Activated naive CD4-positive, alpha-beta T cell treated with anti-CD3 and anti-CD28 coated beads, Interleukin-2, amount 50 U/mL, for 16 hours (primary cell): ENCODE measurements at places on chromosomes 6 and 20.

DNA sequence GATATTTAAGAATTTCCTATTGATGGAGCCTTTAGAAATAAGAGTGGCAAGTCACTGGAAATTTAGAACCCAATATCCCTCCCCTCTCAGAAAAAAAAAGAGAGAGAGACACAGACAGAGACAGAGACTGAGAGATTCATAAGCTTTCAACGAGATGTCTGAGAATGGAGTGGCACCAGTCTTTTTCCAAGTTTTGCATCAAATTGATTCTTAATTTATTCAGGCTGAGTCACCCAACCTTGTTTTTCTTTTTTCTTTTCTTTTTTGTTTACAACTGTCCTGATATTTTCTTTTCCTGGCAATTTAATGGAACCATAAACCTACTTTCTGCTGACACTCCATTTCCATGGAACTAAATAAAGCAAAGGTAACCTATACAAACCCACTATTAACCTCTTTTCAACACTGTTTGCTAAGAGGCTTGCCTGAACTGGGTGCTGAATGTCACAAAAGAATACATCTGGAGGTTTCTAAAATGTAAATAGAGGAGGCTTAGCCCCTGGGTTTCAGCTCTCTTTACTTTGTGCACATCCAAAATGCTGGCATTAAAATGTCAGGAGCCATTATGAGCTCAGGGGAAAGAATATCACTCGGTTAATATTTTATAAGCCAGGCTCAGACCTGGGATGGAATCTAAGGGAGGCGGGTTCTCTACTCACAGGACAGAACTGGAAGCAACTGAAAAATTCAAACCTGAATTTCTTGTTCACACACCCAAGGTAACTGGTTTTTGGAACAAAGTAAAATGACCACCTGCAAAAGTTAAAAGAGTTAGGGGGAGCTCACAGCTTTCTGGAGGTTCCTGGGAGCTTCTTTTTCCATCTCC, 100.8 kb downstream of the BFSP1 start:
- no peak for DNase-seq

GRCh38 chr20:41095110-41095969, 42.0 kb upstream of the PLCG1 start:
- peak; percentile 52 for DNase-seq

GRCh38 chr20:57369596-57369995, 18.5 kb downstream of the RAE1 start:
- no peak for DNase-seq

DNA sequence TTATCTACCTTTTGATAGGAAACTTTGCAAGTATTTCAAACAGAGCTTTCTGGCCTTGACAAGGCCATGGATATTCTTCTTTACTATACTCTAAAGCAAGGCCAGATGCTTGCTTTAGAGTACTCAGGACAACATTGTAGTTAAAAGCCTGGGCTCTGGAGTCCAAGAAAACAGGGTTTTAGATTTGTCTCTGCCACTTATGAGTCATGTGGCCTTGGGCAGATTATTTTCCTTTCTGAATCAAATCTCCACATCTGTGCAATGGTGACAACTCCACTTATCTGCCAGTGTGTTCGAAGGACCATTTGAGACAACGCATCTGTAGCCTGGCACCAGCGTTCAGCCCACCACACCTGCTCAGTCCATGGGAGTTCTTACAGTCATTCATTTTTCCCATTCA, 265.9 kb upstream of the RIN2 start:
- no peak for DNase-seq

- DNase-seq, result peak; percentile 49
Measured at GRCh38 chr6:8983202-8983688, 547.9 kb upstream of the SLC35B3 start.

- no peak for DNase-seq
Measured at GRCh38 chr6:79330704-79331103, 96.2 kb upstream of the HMGN3 start.

- no peak for DNase-seq
Measured at GRCh38 chr6:150025201-150025917, at the start of gene RAET1L. Gene RAET1L, minus strand, starts transcription at chr6:150025532. Its CDS starts 61 bp downstream, at chr6:150025471.

DNA sequence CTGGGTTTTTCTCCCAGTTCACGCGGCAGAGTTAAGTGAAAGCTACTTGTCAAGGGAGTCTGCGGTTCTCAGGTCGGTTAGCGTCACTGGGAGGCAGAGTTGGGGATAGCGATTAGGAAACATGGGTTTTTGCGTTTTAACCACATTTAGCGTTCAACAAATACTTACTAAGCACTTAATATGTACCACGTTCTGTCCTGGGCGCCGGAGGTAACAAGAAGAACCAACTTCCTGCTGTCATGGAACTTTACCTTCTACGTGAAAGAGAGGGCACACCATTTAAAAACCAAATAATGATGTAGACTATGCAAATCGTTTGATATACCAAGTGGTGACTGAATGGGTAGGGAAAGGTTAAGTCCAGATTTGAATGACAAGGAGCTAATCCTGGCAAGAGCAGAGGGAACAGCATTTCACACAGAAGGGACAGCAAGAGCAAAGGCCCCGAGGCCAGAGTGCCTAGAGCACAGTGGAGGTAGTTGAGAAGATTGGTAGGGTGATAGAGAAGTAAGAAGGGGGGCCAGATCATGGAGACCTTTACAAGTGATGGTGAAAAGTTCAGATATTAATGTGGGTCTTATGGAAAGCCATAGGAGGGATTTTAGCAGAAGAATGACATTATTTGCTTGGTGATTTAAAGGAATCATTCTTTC, 744 bp downstream of the RIOK1 start:
- no peak for DNase-seq

DNA sequence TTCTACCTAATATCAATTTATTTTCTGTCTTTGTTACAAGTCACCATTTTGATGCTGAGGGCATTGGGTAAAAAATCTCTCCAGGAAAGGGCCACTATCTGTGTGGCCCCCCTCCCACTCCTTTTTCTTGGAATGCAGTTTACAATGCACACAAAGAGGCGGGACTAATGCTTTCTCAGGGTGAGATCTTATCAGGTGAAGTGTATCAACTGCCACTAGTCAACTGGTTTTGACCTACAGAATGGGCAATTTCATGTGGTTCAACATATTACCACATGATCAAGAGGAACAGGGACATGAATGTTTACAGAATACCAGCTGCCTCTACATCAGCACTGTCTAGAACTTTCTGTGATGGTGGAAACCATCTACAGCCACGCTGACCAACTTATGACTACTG, 3.7 kb downstream of the RRBP1 start:
- DNase-seq, result no peak

GRCh38 chr6:162385980-162386379, 341.6 kb downstream of the PRKN start:
- DNase-seq, result no peak

DNA sequence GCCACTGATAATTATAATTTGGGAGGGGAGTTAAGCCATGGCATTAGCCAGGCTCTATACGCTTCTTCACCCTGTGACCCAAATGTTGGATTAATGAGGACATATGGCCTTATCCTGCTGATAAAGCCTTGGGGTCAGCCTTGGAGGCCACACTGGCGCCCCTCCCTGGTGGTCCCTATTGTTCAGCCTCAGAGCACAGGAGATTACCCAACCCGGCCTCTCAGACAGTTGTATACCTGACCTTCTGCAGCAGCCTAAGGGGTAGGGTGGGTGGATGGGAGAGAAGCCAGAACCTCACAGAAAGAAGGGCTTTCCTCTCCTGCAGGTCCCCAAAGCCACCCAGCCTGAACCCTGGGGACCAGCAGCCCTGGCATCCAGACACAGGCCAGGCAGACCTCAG, 76.8 kb downstream of the LINC00237 start:
- DNase-seq, result no peak

- DNase-seq, result no peak
Measured at GRCh38 chr6:56328728-56329090, 81.3 kb upstream of the COL21A1 start.

GRCh38 chr6:166575205-166575604, 11.3 kb downstream of the RAMACL start:
- DNase-seq, result no peak

DNA sequence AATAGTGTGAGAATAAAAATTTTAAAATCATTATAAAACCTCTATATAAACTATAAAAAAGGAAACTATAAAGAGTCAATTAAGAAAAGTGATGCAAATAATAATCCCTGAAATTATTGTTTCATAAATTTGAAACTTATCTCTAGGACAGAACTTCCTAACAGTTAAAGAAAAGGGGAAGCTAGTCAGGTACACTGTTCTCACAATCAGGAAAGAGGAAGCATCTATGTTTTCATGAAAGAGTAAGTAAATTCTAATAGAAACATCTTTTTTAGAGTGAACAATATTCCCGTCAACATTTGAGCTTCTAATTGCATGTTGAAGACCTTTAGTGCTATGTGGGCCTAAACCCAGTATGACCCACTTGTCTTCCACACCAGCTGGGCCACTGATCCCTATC, 1.2 kb upstream of the ADGRF1 start:
- DNase-seq, result no peak

- DNase-seq, result no peak
Measured at GRCh38 chr6:63546236-63546635, 26.0 kb upstream of the LOC128125822 start.

- DNase-seq, result no peak
Measured at GRCh38 chr20:3932681-3933080, 43.5 kb downstream of the PANK2 start.

DNA sequence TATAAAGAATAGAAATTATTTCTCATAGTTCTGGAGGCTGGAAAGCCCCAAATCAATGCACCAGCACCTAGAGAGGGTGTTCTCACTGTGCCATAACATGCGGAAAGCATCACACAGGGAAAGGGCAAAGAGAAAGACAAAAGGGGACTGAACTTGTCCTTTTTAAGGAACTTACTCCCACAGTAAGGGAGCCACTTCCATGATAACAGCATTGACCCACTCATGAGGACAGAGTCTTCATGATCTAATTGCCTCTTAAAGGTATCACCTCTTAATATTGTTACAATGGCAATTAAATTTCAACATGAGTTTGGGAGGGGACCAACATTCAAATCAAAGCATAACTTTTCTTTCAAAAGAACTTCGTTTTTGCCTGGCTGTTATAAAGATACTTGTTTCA, 582.2 kb upstream of the ARID1B start:
- DNase-seq, result no peak

DNA sequence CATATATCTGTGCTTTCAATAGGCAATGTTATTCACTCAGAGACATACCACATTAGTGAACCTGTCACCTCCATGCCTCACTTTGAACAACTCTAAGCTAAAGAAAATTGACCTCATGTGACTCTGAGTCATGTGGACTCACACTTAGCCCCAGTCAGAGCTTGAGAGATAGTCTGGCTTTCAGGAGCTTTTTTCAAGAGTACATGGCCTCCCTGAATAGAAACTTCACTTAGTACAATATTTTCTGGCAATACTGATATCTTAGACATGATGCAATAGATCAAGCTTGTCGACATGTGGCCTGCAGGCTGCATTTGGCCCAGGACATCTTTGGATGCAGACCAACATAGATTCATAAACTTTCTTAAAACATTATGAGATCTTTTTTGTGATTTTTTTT, 8.5 kb downstream of the SPTLC3 start:
- no peak for DNase-seq

DNA sequence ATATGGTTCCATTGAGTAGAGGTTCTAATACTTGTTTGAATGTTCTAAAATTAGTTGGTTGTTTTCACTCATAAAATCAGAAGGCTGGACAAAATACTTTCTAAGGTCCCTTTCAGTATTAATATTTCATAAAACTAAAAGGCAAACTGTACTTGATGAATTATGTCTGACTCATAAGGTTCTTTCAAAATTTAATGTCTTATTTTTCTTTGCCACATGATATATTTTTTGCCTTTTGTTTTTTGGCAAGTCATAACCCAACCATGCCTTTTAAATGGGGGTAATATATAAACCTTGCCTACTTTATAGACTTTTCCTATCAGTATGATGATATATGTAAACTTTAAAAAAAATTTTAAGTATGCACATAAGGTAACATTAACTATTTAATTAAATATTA, 244.7 kb downstream of the PTPRK start:
- no peak for DNase-seq

DNA sequence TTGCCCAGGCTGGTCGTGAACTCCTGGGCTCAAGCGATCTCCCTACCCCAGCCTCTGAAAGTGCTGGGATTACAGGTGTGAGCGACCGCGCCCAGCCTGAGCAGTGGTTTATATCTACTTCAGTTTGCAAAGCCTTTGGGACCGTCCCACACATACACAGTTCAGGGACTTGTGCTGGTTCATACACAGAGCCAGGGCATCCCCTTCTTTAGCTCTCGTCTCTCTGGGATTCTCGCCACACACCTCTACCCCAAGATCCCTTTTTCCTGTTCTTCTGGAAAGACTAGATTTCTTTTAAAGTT, 12.5 kb downstream of the CAP2 start:
- DNase-seq, result no peak

DNA sequence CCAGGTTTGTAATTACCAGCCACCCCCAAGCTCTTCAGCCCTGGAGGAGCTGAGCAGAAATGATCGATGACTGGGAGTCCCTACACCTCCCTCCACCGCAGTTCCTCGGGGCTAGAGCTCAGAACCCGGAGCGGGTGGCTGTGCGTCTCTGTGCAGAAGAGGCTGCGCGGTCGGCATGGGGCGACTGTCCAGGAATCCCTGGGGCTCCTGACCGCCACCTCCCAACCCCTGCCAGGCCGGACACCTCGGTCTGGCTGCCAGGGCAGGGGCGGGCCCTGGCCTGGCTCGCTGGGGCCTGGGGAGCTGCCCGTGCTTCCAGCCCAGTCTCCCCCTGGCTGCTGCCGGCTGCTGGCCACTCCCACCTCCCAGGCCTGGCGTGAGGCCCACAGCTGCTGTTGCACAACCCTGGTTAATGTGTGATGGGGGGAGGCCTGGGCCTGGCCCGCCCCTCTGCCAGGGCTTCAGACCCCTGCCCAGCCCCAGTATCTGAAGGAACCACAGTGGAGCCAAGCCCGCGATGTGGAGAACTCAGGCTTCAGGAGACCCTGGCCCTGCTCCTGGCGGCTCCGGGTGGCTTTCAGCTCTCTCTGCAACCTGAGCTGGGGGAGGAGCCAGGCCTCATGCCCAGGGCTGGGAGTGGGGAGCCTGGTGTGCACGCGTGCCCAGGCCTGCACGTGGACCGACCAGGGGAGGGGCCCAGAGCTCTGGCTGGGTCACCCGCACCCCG, 1.2 kb downstream of the SLC2A4RG start:
- DNase-seq, result no peak

DNA sequence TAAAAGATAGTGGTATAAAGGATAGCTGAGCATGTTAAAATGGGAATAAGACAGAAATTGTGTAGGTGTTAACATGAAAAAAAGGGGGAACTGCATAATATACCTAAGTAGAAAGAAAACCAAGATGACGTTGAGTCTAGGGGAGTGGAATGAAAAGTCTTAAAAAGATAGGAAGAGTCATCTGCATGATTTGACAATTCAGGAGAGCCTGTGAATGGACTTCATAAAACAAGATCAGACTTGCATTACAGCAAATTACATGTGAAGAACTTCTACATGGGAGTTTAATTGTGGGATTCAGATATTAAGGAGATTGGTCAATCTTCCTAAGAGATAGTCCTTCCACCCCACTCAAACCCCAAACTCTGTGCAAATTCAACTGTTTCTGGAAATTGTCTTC, 85.5 kb downstream of the WASF1 start:
- no peak for DNase-seq

- no peak for DNase-seq
Measured at GRCh38 chr6:100121854-100122609, 128.0 kb upstream of the MCHR2 start.
